ENCODE measurements at places on chromosomes 2 and 18.
A peak's percentile ranks its signal among the peaks of the same experiment; 100 is the strongest.

DNA sequence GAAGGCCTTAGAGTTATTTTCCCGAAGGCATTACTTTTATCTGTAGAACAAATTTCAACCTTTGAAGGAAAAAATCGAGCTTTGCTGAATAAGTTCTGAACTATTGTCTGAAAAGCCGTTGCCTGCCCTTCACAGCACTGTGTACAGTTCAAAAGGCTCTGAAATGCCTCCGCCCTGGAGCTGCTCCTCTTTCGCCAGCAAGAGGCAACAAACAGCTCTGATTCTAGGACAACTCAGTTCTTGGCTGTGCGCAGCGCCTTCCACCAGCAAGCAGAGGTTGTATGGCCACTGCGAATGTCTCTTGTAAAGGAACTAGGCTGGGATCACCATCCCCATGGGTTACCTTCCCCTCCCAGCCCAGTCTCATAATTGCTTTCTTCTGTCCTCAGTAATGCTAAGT is 308.5 kb downstream of the GBX2 start:
- no peak for ATAC-seq

DNA sequence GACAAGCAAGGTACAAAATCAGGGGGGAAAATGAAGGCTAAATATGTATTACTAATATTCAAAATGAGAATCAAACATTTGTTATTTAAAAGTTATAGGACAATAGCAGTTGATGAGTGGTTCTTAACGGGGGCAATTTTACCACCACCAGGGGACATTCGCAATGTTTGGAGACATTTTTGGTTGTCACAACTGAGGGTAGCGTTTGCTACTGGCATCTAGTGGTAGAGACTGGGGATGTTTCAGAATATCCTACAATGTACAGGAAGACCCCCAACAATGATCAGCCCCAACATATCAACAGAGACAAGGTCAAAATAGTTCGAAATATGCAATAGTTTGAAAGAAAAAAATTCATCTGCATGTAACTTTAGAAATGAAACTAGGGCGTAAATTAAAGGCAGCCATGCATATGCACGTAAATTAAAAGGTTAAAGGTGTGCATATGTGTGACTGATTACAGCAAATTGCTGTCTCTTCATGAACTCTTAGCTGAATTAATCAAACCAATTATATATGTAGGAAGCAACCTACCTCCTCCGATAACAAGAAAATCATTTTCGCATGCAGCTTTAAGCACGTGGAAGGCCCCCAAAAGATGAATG is 61.2 kb upstream of the CUL3 start:
- no peak for ATAC-seq

- peak; percentile 33 for ATAC-seq
Measured at GRCh38 chr2:176188774-176189680, 559 bp downstream of the HOXD1 start.

GRCh38 chr2:233761040-233761769 is 1.1 kb downstream of the UGT1A1 start:
- ATAC-seq, result peak; percentile 60

DNA sequence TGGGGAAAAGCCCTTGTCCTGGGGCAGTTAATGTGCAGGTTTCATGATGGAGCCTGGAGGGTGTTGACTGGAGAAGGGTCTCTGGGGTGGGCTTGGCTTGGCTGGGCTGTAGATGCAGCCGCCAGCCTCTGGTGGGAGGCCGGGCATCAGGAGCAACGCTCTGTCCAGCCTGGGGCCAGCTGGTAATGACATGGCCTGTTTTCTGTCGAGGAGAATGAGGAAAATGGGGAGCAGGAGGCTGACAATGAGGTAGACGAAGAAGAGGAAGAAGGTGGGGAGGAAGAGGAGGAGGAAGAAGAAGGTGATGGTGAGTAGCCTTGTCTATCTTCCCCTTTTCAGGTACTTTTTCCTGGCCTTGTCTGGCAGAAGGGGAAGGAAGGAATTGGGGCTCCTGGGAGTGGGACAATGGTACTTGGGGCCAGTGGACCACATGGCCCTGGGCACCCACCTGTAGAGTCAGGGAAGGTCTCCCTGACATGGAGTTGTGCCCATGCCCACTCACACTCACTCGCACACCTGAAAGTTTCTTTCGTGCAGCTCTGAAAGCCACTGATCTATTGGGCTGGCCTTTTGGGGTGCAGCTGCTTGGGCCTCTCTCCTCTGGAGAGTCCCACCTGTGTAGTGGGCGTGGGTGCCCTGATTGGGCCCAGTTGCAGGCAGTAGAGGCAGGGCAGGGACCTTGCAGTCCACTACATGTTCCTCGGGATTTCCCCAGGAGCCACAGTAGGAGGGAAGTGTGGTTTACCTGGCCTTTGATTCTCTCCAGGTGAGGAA is 3.5 kb downstream of the PTMA start:
- ATAC-seq, result no peak

- ATAC-seq, result no peak
Measured at GRCh38 chr2:189519631-189520387, 60.8 kb downstream of the SLC40A1 start.

- no peak for ATAC-seq
Measured at GRCh38 chr2:8729939-8730338, 48.1 kb downstream of the ID2 start.

GRCh38 chr2:47906157-47907038 is at the start of gene FBXO11:
FBXO11 (minus strand) TSS chr2:47906498; CDS start chr2:47905720, 778 bp downstream.
- ATAC-seq, result peak; percentile 97

- peak; percentile 57 for ATAC-seq
Measured at GRCh38 chr2:17476830-17477229, 41.4 kb downstream of the RAD51AP2 start.

- no peak for ATAC-seq
Measured at GRCh38 chr2:132403146-132403545, 13.5 kb upstream of the GPR39 start.

GRCh38 chr2:67948506-67948905 is 114.3 kb downstream of the C1D start:
- ATAC-seq, result no peak

- ATAC-seq, result no peak
Measured at GRCh38 chr2:161199912-161200701, 39.9 kb downstream of the TANK start.

- ATAC-seq, result peak; percentile 17
Measured at GRCh38 chr2:46091004-46091403, 206.2 kb upstream of the EPAS1 start.

DNA sequence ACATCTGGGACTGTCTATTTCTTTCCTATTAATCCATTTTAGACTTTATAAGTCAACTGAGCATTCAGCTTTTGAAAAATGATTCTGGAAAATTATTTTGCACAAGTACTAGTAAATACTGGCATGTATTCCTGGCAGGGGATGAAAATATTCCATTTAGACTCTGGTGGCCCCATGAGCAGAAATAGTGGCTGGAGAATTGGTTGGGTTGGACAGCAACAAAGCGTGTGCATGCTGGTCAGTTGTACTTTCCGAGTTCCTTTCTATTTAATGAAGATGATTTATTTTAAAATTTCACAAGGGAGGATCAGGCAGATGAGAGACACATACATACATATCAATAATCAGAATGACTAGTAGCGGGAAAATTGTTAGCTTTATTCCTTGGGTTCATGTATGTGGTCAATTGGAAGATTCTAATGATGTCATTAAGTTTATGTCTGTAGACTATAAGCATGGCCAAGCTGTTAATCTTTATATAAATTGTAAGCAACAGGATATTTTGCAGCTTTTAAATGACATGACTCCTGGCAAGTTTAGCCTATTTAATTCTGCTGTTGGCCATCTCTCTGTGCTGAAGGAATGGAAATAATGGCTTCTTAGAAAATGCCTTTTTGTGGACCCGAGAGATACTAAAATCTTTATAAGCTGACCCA is 541.6 kb downstream of the SLC4A3 start:
- no peak for ATAC-seq

- no peak for ATAC-seq
Measured at GRCh38 chr2:191797942-191798876, 48.7 kb downstream of the CAVIN2 start.

- no peak for ATAC-seq
Measured at GRCh38 chr18:54636217-54636616, 45.2 kb downstream of the DYNAP start.

- no peak for ATAC-seq
Measured at GRCh38 chr18:12766986-12767433, 64.2 kb downstream of the PSMG2 start.

GRCh38 chr18:62683935-62684334 is 31.4 kb upstream of the PHLPP1 start:
- no peak for ATAC-seq

GRCh38 chr2:101777337-101777736 is 79.8 kb downstream of the MAP4K4 start:
- no peak for ATAC-seq

DNA sequence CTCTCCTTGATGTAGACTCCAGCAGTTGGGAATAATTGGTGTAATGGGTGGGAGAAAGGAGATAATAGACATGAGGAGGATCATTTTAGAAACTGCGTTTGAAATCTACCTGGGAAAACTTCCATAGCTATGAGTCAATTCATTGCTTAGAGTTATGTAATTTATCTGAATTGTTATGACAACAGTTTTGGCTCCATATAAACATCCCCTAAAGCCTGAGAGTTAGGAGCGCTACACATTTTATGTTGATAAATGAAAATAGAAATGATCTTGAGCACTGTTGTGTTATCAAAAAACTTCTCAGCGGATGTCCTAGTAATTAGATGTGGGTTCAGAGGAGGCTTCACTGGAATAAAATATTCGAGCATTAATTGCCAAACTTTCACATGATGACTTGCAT is 573.4 kb downstream of the TSN start:
- ATAC-seq, result no peak

DNA sequence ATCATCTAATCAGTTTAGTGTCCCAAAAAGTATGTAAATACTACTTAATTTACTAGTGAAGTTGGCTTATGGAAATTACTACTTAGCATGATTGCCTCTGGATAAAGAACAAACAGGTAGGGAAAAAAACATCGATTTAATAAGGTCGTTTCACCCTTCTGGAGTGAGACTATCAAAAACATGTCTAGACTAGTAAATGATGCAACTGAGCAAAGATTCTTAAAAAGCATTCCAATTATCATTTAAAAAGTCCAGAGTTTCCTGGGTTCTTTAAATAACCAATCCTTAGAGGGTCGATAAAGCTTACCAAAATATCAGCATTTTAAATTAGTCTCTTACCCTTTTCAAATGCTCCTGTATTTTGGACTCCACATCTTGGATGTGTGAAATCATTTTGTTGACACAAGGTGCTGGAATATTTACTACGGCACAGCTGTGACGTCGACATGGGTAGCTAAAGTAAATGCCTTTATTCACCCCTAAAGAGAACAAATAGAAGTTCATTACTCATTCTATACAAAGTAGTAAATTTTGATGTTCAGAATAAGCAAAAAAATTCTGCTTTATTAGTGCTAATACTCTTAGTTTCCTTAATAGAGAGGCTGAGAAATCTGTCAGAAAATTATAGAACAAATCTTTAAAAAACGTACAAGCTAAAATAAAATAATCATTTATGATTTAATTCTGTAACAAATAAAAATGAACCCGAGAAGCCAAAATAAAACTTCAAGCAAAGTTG is 70.6 kb downstream of the CCDC178 start:
- ATAC-seq, result no peak

- no peak for ATAC-seq
Measured at GRCh38 chr2:47651296-47651695, 131.6 kb upstream of the MSH6 start.

DNA sequence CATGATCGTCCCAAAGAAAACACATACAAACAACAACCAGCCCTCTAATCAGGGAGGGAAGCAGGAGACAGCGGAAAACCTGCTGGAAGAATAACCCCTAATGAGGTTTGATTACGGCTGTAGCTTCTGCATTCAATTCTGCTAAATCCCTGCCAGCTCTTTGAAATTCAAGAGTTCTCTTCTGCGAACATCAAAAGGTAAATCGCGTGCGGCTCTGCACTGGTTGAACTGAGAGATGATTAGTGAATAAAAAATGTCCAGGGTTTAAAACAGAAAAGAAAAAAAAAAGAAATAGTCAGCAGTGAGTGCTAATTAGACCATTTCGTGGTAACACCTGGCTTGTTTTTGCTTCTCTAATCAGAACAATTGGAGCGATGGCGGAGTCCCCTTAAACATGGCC is 153.0 kb upstream of the CAPN13 start:
- no peak for ATAC-seq

DNA sequence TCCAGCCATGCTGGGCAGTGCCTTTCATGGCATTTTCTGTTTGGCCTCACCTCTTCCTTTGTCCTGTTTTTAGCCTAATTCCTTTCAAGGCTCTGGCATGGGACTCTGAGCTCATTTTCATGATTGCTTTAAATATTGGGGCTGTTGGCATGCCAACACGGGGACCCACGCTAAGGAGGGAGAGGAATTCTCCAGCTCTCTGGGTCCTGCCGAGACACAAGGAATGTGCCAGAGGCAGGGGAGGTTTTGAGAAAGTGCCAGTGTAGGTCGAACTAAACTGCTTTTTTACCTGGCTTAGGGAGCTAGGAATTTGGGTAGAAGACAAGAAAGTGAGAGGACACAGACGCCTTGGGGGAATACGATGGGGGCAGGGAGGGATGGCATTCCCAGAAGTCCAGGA is 42.3 kb downstream of the RPL37A start:
- ATAC-seq, result no peak

- ATAC-seq, result no peak
Measured at GRCh38 chr2:55087501-55087900, 37.2 kb upstream of the RTN4 start.

DNA sequence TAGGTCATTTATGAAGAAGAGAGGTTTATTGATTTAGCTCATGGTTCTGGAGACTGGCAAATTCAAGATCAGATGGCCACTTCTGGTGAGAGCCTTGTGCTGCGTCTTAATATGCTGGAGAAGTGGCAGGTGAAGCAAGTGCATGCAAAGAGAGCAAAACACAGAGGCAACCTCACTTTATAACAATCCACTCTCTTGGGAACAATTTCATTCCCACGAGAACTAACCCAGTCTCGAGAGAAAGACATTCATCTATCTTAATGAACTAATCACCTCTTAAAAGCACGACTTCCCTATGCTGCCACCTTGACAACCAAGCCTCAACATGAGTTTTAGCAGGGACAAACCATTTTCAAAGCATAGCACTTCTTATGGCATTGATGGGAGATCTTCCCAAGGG is 186.5 kb upstream of the RASGRP3 start:
- no peak for ATAC-seq

DNA sequence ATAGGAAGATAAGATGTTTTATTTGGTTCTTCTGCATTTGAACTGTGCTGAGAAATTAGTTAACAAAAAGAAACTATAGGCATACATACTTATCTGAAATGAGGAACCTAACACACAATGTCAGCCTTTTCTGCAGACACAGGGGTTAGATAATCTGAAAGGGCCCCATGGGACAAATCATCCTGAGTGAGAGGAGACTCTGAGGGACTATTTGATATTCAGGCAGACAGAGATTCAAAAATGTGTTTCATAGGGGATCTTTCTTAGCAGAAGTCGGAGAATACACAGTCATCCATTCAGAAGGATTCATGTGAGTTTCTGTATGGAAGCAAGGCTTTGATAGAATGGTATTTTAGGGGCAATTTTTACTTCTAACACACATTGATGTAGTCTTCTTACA is 79.1 kb downstream of the NCKAP5 start:
- no peak for ATAC-seq

Data from esophagus mucosa (tissue), 1 donor.